ENCODE measurements at places on chromosomes 3 and 15. TPM values are rescaled to one million over a fixed set of nuclear protein-coding genes. Genes with fewer than 3 reads are reported as not detected.

GRCh38 chr15:37137221-37137620, 36.9 kb upstream of the MEIS2 start:
- no peak for DNase-seq

DNA sequence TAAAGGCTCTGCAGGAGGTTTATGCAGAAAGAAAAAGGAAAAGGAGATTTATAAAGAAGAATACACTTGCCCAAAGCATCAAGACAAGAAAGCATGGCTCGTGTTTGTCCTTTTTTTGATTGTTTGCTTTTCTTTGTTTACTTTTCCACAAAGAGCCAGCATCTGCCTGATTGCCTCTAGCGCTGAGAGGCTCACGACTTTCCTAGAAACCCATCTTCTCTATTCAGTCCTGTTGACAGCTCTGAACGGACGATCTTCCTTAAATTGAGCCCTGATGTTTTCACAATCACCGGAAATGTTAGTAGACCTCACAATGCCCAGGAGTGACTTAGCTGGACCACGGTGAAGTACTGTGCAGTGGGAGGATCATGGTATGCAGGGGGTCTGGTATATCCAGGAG, 12.4 kb downstream of the GP5 start:
- DNase-seq, result no peak

- no peak for DNase-seq
Measured at GRCh38 chr3:120741320-120741719, 996 bp downstream of the RABL3 start.

GRCh38 chr3:183809270-183809669, 16.1 kb downstream of the MAP6D1 start:
- DNase-seq, result no peak

DNA sequence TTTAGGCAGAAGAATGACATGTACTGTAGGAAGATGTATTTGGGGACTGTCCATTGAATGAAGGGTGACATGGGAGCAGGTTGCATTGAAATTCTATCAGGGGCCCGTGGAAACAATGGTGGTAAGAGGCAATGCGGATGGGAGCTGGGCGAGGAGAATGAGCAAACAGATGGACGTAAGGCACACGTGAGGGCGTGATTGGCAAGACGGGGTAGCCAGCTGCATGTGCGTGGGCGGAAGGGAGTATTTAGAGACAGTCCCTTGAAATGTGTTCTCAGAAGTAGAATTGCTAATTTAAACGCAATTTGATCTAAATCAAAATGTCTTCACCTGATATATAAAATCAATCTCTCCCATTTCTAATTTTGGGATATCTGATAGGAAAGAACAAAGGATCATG, 62.3 kb downstream of the MEX3B start:
- DNase-seq, result no peak

DNA sequence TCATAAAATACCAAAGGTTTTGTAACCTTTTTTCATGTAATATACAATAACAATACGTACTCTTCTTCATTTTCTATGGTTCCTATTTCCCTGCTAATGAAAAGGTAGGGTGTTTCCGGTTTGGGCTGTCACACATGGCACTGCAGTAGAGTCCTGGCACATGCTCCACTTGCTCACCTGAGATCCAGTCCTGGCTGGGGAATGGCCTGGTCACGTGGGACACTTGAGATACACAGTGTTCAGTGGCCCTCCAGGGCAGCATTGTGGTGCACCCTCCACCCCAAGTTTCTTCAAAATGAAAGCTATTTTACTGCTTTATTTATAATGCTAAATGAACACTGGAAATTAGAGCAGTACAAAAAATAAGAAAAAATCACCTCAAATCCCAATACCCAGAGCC, 23.2 kb downstream of the MRPS25 start:
- DNase-seq, result no peak

GRCh38 chr3:98954242-98954641, 52.7 kb upstream of the DCBLD2 start:
- DNase-seq, result no peak

RASGRP1 gene
- 1.8 TPM for total RNA-seq

SPATA12 gene
- total RNA-seq, result not detected

DUOX2 gene
- total RNA-seq, result 0.02 TPM

CHRNA5 gene
- 23.6 TPM for total RNA-seq
